Endothelial cell of coronary artery (primary cell): ENCODE measurements at places on chromosomes 5 and 9. TPM values are rescaled to one million over a fixed set of nuclear protein-coding genes. Genes with fewer than 3 reads are reported as not detected.

Gene ABCA2
- 11.0 and 27.3 TPM in 2 replicates for total RNA-seq

Gene DMRT2
- not detected in 2 replicates for total RNA-seq

Gene TMEM215
- not detected in 2 replicates for total RNA-seq

Gene IL3
- not detected in 2 replicates for total RNA-seq

Gene RFESD
- 1.3 and 1.7 TPM in 2 replicates for total RNA-seq

Gene LHX2
- total RNA-seq = not detected in 2 replicates

Gene ZFR
- total RNA-seq = 60.0 and 77.0 TPM in 2 replicates

Gene TCF7
- under 0.01 and 0.09 TPM in 2 replicates for total RNA-seq

Gene NFIL3
- total RNA-seq = 3.2 and 5.5 TPM in 2 replicates

Gene GABRP
- total RNA-seq = 0.36 and 0.47 TPM in 2 replicates

Gene SHISAL2B
- not detected in 2 replicates for total RNA-seq

Gene LHX3
- total RNA-seq = not detected in 2 replicates

Gene PCDHGA8
- 1.3 and 2.4 TPM in 2 replicates for total RNA-seq

Gene FCHSD1
- total RNA-seq = 18.7 and 24.5 TPM in 2 replicates

Gene SMC5
- 20.9 and 28.1 TPM in 2 replicates for total RNA-seq

Gene UGT3A2
- total RNA-seq = not detected in 2 replicates

Gene GPR21
- 0.90 and 1.8 TPM in 2 replicates for total RNA-seq

Gene EIF4E1B
- not detected in 2 replicates for total RNA-seq

Gene EPB41L4A
- 8.9 and 13.4 TPM in 2 replicates for total RNA-seq

Gene C1QTNF3
- 0.28 and 0.54 TPM in 2 replicates for total RNA-seq

Gene SOHLH1
- total RNA-seq = 0.09 TPM in 1 of 2 replicates, not detected in the other

Gene TAF11L5
- total RNA-seq = not detected in 2 replicates

Gene C5orf58
- total RNA-seq = not detected in 2 replicates

Gene FOXD4L4
- total RNA-seq = 0.09 TPM in 2 replicates

Gene FBP2
- total RNA-seq = not detected in 2 replicates

Gene CENPK
- total RNA-seq = 12.1 and 20.7 TPM in 2 replicates

Gene ZNF366
- total RNA-seq = 1.1 and 4.0 TPM in 2 replicates

Gene FLT4
- total RNA-seq = 5.5 and 10.6 TPM in 2 replicates

Gene GAPT
- total RNA-seq = not detected in 2 replicates
